A549 treated with dexamethasone at 1 μM for 4 hours (cell line): ENCODE measurements at places on chromosomes 1 and 21. TPM values are rescaled to one million over a fixed set of nuclear protein-coding genes. Genes with fewer than 3 reads are reported as not detected.

The TRPM2 gene
- total RNA-seq, result 6.5 to 9.8 TPM (median 7.8 TPM) in 5 replicates

The SYCP1 gene
- not detected in 5 replicates for total RNA-seq

The TMEM61 gene
- 0.43 to 1.4 TPM (median 0.88 TPM) in 5 replicates for total RNA-seq

The TEDDM1 gene
- not detected in 5 replicates for total RNA-seq
